ENCODE measurements at places on chromosomes 2 and 18.

DNA sequence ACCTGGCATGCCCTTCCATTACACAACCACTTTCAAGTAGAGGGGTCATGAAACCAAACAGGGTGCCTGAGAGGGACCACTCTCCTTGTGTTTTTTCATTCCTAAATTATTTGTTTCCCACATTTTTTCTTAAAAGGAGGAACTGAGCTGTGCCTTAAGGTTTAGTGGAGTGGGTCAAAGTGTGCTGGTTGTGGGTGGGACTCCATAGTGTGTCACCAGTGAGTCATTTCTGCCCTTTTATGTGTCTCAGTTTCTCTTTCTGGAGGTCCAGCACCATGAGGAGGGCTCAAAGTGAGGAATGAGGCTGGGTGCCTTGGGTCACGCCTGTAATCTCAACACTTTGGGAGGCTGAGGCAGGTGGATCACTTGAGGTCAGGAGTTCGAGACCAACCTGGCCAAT lies 37.8 kb downstream of the COMMD1 start:
- no peak for DNase-seq

DNA sequence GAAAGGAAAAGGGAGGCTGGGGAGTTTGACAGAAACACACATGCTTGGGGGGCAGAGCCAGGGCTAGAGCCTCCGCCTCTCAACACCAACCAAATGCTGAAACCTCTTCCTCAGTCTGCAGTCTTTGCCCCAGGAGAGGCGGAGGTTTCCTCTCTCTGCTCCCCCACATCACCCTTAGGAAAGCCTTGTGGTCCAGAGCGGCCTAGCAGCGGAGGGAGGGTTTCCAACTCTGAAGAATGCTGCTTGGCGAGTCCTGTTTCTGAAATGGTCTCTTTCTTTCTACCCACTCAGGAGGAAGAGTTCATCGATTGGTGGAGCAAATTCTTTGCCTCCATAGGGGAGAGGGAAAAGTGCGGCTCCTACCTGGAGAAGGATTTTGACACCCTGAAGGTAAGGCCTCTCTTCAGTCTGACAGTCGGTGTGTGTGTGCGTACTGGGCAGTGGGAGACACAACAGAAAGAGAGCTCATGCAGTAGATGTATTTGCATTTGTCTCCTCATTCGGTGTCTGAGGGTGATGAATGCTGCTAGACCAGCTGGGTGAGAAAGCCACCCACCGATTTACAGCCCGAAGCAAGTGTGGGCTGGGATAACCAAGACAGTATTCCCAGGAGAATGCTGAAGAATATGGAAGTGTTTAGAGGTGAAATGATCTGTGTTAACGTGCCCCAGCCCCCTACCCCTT lies 190.5 kb downstream of the DYSF start:
- no peak for DNase-seq

DNA sequence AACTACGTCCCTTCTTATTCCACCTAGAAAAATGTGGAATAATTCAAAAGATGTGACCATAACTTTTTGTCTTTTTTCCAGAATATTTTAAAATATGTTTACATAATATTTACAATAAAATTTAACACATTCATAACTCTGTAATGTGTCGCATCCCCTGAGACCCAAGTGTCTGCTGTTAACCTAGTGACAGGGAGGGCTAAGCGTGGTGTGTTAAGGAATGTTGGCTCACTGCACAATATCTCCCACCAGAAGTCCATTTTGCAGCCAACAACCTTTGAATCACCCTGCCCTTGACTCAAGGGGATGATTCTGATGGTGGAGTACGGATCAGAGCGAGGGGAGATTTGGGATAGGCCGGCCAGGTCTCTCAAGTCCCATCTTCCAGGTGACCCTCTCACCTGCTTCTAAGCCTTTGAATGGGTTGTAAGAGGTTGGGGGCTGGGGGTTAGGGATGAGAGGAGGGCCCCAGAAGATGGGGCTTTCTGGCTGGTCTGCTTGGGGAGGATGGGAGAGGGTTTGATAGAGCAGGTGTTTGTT lies 43.3 kb downstream of the SERTAD2 start:
- DNase-seq = no peak

- no peak for DNase-seq
Measured at GRCh38 chr2:57943315-57943714, 103.3 kb upstream of the VRK2 start.

DNA sequence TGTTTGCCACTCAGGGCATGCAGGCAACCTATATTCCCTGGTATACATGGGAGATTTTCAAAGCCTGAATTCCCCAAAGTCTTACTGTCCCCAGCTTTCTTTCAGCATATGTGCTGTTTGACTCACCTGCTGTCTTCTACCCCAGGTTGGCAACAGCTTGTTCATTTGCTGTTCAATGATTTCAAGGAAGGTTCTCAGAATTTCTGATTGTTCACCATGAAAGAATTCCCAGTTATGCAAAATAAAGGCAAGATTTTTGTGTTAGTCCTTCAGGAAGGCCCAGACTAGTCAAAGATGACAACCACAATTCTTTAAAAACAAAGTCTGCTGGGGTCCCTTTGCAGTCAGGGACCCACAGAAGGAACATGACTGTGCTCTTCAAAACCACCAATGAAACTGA lies 1057.8 kb upstream of the CDH2 start:
- DNase-seq = no peak

- peak; percentile 43 for DNase-seq
Measured at GRCh38 chr2:74553892-74554819, at the start of the genes DOK1 and LOXL3. Gene DOK1, plus strand, starts transcription at chr2:74554720. Its CDS starts 35 bp downstream, at chr2:74554755. Gene LOXL3, minus strand, starts transcription at chr2:74553942. Its CDS starts 1,308 bp downstream, at chr2:74552634.

DNA sequence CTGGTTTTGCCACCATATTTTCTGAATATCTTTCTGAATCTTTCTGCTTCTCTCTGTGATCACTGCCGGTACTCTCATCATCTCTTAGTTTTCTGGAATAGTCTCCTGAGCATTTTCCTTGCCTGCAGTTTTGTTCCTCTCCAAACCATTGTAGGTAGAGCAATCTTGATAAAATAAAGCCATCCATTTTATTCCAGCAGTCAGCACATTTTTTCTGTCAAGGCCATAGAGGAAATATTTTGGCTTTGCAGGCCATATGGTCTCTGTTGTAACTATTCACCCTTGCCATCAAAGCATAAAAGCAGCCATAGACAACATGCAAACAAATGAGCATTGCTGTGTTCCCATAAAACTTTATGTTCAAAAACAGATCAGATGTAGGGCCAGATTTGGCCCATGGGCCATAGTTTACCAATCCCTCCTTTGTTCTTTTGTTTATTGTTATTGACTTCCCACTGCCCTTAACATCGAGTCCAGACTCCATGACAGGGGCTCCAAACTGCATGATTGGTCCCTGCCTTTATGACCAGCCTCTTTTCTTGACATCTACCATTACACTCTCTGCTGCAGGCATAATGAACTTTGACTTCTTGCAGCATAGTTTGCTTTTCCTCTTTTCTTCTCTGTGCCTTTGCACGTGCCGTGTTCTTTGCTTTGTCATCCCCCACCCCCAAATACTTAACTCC lies 29.8 kb downstream of the TMEM87B start:
- no peak for DNase-seq

GRCh38 chr2:20576598-20577115 lies 74.2 kb downstream of the HS1BP3 start:
- DNase-seq = no peak

GRCh38 chr18:45839414-45840395 lies 14.2 kb downstream of the SIGLEC15 start:
- DNase-seq = peak; percentile 54

DNA sequence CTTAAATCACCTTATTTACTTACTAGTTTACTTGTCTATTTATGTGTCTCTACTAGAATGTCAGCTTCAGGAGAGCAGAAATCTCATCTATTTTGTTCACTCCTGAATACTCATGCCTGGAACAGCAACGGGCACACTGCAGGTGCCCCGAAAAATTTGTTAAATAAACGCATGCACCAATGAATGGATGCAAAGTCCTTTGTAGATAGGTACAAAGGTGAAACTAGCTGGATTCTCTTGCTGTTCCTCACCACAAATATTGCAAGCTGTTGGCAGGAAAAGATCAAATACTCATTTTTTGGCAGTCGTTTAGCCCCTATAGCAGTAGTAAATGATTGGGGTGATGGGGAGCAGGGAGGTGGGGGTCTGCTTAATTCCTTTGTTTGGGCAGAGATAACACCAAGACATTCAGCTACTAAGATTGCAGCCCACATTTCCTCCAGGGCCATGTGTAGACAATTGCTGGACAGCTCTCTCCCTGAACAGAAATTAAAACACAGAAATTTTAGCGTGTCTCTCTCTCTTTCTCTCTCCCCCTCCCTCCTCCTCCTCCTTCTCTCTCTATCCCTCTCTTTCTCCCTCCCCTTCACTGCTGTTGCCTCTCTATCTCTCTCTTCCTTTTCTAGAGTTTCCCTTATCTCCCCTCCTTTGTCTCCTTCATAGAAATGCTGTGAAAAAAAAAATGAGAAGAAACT lies 5.4 kb downstream of the MARCHF4 start:
- no peak for DNase-seq
